Stimulated activated CD4-positive, alpha-beta T cell treated with anti-CD3 and anti-CD28 coated beads, Interleukin-4, amount 100 ng/mL, for 1 hour (primary cell): ENCODE measurements at places on chromosomes 5 and 9.
A peak's percentile ranks its signal among the peaks of the same experiment; 100 is the strongest.

DNA sequence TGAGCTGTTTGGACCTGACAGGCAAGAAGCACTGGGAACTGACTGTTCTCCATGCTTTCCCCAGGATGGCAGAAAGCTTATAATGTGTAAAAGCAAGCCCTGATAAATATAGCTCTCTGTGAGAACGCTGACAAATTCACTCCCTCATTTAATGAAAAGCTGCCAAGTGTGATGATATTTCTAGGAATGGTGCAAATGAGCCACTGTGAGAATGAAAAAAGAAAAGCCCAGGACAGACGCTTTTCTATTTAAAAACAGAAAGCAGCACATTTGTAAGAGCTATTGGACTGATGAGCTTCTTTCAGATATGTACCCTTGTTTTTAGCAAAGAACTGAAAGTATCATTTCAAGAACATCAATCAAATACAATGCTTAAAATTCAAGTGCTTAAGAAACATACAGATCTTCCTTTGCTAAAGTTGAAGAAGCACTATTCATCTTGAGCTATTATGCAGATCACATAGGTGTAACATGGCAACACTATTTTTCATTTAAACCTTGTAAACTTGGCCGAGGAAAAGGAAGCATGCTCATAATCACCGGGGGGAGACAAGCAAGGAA, 842.6 kb upstream of the ACO1 start:
- no peak for DNase-seq

GRCh38 chr5:116543501-116543900, 31.1 kb downstream of the SEMA6A start:
- DNase-seq = no peak

DNA sequence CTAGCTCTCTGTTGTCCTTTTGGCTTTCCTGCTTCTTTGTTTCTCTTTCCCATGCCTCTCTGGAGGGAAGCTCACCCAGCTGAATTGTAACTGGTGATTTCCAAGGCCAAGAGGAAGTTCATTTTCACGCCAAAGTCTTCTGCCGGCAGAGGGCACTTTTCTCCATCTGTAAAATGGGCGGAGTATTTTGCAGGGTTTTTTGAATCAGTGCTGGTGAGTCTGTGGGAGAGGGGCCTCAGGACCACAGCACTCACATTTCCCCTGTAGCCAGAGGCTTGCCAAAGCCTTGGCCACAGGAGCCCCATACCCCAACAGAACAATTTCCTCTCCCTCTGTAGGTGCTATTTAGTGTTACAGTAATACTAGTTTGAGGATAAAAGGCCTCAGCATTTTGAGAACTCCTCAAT, 42.3 kb upstream of the MATR3 start:
- DNase-seq = peak; percentile 24

GRCh38 chr5:80763211-80763610, 108.4 kb upstream of the DHFR start:
- no peak for DNase-seq

DNA sequence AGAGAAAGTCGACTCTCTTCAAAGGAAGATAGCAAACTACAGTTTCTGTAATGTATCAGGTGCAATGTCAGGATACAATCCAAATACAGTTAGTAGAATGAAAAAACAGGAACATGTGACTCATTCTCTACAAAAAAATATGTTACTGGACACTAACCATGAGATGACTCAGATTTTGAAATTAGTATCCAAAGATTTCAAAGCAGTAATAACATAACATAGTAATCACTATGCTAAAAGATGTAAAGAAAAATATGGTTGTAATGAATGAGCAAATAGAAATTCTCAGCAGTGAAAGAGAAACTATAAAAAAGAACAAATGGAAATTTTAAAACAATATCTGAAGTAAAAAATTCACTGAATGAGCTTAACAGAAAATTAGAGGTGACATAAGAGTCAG, 42.3 kb downstream of the SHOC1 start:
- DNase-seq = no peak

DNA sequence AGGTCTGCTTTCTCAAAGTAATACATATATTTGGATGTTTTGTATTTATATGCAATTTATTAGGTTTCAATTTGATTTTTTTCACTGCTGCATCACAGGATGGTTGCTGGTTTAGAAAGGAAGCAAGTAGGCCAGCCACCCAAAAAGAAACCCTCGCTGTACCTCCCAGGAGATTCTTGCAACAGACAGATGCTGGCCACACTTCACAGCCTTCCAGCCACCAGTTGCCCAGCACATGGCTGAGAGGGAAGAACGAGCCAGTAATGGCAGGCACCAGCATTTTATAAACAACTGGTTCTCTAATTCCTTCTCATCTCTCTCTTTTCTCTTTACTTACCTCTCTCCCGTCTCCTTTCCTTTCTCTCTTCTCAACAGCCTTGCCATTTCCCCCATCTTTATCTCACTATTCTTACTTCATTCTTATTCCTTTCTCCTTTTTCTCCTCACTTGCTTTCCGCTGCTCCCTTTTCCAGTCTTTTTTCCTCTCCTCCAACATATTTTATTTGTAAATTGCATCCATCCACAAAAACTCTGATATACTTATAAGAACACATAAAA, 38.9 kb downstream of the EFNA5 start:
- DNase-seq = no peak

DNA sequence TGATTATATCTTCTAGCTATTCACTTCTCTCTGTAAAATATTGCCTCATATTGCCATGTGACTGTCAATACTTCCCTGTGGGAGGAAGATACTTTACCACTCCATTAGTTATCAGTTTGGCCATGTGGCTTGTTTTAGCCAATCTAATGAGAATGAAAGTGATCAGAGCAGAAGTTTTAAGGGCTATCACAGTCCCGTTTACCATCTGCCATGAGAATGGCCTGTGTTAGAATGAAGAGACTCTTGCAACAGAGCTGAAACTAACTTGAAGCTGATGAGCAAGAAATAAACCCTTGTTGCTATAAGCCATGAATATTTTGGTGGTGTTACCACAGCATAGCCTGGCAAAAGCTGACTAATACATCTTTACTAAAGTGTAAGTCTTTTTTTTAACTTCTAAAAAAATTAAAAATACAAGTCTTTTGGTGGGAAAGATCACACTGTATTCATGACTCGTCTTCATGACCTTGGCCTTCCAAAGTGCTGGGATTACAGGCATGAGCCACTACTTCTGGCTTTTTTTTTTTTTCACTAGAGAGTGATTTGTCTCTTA, 68.0 kb upstream of the CTNNA1 start:
- DNase-seq = no peak

GRCh38 chr9:131658377-131659129, 81.3 kb downstream of the RAPGEF1 start:
- DNase-seq = no peak

DNA sequence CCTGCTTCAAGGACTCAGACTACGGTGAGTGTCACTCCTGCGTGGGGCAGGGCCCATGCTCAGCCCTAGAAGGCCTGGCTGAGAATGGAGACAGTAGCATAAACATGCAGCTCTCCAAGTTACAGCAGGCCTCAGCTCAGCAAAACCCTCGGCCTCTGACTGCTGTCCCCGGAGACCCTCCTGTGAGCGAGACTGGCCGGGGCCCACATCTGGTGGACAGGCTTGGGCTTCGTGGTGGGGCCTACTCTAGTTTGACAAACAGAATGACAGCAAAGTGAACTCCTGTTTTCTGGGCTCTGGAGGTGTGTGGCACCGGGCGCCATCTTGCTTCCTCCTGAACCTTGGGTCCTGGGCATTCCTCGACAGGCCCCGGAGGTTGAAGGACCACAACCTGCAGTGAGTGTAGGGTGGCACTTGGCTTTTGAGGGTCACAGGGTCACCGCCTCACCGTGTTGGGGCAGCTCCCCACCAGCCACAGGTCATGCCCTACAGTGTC, 97.5 kb downstream of the PHF2 start:
- DNase-seq = no peak

GRCh38 chr5:110707260-110707844, 19.1 kb downstream of the TMEM232 start:
- DNase-seq = no peak
